RCC 7860 (cell line): ENCODE measurements at places on chromosomes 1 and 21.
A peak's percentile ranks its signal among the peaks of the same experiment; 100 is the strongest.

GRCh38 chr21:28118570-28118969 is 874.1 kb downstream of the LTN1 start:
- DNase-seq, result no peak

- no peak for DNase-seq
These were observed 31.6 kb downstream of the WDR4 start for GRCh38 chr21:42847726-42848125.

DNA sequence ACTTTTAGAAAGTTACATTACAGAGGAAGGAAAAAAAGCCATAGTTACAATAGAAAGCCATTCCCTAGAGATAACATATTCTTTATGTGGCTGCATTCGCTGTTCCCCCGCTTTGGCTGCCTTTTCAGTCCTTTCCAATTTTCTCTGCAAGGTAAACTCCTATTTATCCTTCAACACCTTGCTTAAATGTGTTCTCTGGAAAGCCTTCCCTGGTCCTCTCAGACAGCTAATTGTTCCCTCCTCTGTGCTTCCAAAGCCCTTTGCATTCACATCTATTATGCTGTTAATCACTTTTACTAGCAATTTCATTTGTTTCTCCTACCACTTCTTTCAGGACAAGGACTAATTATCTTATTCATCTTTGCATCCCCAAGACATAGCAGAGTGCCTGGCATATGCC is 1.6 kb downstream of the PHC2 start:
- no peak for DNase-seq

DNA sequence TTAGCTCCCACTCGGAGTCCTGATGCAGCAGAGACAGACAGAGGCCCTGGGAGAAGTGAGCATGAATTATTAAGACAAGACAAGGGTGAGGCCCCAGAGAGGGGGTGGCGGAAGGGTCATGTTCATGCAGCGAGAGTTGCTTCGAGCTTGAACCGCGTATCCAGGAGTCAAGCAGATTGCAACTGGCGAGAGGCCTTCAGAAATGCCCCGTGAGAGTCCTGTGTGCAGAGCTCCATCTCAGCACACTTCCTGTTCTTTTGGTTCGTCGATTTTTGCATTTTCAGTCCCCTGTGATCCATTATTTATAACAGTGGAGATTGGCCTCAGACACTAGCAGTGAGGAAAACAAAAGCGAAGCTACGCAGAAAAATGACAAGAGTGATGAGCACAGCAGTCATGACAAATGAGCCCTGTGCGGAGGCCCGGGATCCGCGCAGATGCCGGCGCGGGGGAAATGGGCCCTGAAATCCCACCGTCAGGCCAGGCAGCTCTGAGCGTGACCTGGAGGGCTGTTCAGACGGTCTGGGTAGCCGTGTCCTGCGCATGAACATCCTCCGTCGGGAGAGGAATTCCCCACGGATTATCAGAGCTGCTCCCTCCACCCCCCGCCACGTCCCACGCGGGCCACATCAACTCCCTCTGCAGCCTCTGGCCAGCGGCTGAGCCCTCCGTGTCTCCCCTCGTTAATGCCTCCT is 15.0 kb downstream of the PDE9A start:
- DNase-seq, result no peak

DNA sequence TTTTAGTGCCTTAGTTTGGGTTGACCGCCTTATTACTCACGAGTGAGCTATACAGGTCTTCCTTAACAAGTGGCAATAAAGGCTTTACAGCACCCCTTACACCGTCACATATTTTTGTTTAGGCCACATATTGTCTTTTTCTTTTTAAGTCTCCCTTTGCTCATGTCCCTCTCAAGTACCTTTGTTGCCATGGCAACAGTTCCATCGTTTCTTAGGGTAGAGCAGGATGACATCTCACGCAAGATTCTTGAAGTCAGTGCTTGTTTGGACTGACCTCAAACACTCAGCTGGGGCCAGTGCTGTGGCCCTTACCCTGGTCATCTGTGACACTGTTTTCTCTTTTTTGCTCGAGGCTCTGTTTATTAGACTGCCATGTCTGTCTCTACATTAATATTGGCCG is 69.8 kb downstream of the PBX1 start:
- DNase-seq, result no peak

DNA sequence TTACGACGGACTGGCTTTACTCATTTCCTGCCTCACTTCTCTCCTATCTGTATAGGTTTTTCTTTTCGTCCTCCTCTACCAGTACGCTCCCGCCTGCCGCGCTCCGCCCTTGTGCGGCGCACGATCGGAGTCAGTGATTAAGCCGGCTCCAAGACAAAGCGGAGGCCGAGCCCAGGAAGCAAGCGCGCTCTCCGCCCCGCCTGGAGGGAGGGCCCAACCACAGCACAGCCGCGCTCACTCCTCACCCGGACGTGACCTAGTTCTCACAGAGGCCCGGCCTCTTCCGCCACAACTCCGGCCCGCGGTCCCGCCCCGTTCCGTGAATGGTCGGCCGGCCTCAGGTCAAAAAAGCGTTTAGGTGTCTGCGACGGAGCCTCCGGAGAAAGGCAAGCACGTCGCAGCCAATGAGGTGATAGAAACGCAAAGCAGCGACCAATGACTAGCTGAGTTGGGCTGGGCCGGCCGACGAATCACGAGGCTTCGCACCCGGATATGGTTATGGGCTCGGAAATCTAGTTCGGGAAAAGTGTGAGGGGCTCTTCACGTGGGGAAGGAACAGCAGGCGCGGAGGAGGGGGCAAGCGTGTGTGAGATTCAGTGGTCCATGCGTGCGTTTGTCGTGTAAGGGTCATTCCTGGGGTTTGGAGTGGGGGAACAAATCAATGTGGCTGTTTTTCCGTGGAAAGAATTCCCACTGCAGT is at the start of gene METTL13:
Gene METTL13, plus strand, starts transcription at position 485 of the 700 bp plus-strand sequence. CDS start 308 bp downstream, outside the sequence.
- DNase-seq, result peak; percentile 97
